ENCODE measurements at places on chromosomes 5 and 9. TPM values are rescaled to one million over a fixed set of nuclear protein-coding genes. Genes with fewer than 3 reads are reported as not detected.

GRCh38 chr9:132531195-132531594, 51.2 kb upstream of the BARHL1 start:
- H3K4me1 ChIP-seq = peaks cover 8% of the 10 kb centered on the region
- DNase-seq = no peak
- peaks cover 5% of the 10 kb centered on the region for H3K36me3 ChIP-seq
- peak overlapping the region; percentile 26 for H3K27ac ChIP-seq
- H3K4me3 ChIP-seq = no peak overlapping the region

DNA sequence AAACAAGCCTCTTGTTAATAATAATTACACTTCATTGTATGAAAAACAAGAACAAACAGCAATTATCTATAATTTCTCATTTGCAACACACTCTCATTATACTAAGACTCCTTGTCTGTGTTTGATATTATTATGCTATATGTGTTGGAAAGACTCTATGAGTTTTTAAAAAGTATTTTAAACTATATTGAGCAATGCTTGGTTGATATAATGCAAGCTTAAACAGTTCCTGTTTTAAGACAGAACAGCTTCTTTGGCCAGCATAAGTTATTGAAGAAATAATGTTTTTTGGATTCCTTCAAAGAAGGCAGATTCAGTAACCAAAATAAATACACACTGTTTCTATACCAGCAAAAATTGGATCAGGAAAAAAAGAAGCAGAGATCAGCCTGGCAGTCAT, 871.4 kb downstream of the MAT2B start:
- no peak overlapping the region for H3K4me3 ChIP-seq
- H3K27me3 ChIP-seq = no peaks in the 10 kb centered on the region
- H3K36me3 ChIP-seq = no peaks in the 10 kb centered on the region
- no peaks in the 10 kb centered on the region for H3K4me1 ChIP-seq

The LRRC19 gene
- 0.21 TPM for total RNA-seq

- peak; percentile 72 for DNase-seq
- H3K4me1 ChIP-seq = peaks cover 26% of the 10 kb centered on the region
- H3K4me3 ChIP-seq = no peak overlapping the region
- H3K27ac ChIP-seq = peak overlapping the region; percentile 23
Measured at GRCh38 chr9:72476617-72477437, 44.6 kb upstream of the TMC1 start.

The CNTNAP3B gene
- 35.5 TPM for total RNA-seq
